ENCODE measurements at places on chromosomes 16 and 17.

DNA sequence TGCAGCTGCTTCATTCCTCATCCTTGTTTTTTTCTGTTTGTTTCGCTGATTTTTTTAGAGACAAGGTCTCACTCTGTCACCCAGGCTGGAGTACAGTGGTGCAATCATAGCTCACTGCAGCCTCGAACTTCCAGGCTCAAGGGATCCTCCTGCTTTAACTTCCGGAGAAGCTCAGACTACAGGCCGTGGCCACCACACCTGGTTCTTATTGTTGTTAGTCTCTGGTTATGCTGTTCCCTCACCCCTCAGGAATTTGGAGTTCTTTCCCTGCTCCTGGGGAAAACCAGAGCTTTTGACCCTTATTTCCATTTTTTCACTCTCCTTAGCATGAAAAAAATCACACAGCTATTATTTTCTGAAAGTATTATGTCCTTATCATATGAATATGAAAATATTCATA lies 1.8 kb downstream of the ODF4 start:
- DNase-seq = peak; percentile 27

GRCh38 chr16:49832177-49832576 lies 23.7 kb downstream of the ZNF423 start:
- no peak for DNase-seq

DNA sequence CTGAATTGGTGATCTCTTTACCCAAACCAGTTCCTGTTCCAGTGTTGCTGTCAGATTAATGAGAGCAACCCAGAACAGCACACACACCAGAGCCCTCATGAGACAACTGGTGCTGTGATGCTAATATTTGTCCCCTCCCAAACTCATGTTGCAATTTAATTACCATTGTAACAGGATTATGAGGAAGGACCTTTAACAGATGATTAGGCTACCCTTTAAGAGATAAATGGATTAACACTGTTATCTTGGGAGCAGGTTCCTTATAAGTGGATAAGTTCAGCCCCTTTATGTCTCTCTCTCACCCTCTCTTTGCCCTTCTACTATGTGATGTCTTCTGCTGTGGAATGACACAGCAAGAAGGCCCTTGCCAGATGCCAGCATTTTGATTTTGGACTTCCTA lies 1.1 kb upstream of the CCDC182 start:
- DNase-seq = no peak

DNA sequence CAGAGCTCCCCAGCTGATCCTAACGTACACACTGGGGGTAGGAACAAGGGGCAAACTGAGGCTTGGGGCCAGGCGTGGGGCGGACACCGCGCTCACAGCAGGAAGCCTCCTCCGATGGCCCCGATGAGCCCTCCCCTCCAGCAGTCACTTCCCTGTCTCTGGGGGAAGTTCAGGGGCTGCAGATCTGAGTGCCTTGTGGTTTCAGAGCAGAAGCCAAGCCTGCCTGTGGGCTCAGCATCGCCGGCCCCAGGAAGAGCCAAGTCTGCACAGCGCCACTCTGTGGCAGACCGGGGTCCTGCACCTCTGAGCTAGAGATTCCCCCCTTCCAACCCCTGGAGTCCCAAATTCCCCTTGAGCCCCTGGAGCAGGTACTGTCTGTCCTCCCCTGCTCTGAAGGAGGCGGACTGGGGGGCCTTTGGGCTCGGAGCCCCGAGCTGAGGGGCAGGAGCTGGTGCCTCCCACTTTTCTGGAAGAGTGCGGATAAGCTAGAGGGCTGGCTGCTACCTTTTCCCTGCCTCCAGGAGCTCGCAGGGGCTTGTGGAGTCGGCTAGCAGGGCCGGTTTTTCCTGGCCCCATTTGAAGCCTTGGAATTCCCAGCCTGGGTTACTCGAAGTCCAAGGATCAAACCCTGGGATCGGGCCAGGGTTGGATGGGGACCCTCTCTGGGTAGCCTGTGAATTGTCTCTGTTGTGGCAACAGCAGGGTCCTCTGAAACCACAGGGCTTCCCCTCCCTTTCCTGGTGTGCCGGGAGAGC lies 2.9 kb downstream of the GSE1 start:
- peak; percentile 86 for DNase-seq

GRCh38 chr17:38454532-38454931 lies 26.3 kb downstream of the ARHGAP23 start:
- DNase-seq = peak; percentile 53

GRCh38 chr17:43917016-43917347 lies 9.6 kb upstream of the MPP2 start:
- no peak for DNase-seq

DNA sequence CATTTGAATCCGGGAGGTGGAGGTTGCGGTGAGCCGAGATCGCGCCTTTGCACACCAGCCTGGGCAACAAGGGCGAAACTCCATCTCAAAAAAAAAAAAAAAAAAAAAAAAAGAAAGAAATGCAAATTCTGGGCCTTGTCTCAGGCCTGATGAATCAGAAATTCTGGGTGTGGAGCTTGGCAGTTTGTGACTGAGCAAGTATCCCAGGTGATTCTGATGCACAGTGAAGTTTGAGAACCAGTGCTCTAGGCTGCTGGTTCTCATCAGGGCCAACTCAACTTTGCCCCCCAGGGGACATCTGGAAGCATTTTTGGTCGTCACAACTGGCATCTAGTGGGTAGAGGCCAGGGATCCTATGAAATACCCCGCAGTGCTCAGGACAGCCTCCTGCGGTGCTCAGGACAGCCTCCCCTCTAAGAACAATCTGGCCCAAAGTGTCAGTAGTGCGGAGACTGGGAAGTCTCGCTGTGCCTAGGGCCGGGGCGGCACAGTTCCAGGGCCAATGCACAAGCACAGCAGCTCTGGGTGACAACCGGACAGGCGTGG lies 55.9 kb downstream of the SDK2 start:
- DNase-seq = no peak

- no peak for DNase-seq
These were observed 25.4 kb upstream of the ARHGAP17 start for GRCh38 chr16:25040543-25040942.

GRCh38 chr17:12256380-12256995 lies 235.8 kb downstream of the MAP2K4 start:
- peak; percentile 83 for DNase-seq

DNA sequence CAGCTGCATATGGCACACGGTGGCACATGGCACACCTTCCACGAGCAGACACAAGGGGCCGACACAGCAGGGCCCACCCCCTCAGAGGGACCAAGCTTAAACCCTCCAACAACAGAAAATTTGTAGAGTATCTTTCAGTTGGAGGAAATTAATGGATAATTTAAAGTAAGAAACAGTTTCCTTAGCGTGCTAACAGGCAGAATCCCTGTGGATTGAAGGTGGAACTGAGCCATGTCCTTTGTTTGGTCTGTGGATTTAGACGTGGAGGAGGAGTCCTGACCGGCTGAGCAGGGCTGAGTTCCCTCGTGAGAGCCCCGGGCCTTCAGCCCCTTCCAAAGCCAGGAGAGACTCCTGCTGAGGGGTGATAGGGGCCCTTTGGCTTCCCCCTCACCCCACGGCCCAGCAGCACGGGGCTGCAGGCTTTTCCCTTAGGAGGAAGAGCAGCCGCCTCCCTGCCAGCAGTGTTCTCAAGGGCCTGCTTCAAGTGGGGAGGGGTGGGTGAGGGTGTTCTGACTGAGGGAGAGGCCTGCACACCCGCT lies 1.4 kb upstream of the CYB561 start:
- DNase-seq = no peak

GRCh38 chr17:47982645-47983390 lies 11.9 kb downstream of the CDK5RAP3 start:
- no peak for DNase-seq

DNA sequence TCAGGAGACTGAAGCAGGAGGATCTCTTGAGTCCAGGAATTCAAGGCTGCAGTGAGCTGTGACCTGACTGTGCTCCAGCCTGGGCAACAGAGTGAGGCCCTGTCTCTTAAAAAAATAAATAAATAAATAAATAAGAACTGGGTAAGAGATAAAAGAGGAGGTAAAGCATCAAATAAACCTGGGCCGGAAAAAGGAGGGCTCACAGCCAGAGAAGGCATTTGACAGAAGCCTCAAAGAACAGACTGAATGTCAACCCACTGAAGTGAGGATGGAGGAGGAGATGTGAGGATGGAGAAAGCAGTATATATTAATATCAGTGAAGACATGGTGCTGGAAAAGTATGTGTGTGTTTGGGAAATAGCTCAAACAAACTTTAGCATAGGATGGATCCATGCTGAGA lies 6.1 kb downstream of the NOG start:
- DNase-seq = no peak

DNA sequence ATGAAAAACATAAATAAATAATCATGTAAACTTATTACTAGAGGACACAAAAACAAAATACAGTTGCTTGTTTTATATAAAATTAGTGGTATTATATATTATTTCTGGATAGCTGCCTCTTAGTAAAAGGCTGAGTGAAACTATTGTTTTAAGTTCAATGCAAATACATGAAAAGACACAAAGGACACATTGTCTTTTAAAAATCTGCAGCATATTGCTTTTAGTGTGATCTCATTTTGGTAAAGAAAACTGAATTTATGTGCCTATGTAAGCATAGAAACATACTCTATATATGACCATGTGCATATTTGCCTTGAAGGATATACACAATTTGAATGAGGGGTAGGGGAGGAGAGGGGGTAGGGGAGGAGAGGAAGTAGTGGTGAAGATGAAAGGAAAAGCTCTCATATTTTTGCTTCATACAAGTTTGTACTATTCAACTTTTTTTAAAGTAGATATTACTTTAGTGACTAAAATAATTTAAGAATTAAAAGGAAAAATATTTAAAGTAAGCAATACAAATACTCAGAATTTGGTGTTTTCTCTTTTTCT lies 5.8 kb downstream of the ABCA10 start:
- no peak for DNase-seq

DNA sequence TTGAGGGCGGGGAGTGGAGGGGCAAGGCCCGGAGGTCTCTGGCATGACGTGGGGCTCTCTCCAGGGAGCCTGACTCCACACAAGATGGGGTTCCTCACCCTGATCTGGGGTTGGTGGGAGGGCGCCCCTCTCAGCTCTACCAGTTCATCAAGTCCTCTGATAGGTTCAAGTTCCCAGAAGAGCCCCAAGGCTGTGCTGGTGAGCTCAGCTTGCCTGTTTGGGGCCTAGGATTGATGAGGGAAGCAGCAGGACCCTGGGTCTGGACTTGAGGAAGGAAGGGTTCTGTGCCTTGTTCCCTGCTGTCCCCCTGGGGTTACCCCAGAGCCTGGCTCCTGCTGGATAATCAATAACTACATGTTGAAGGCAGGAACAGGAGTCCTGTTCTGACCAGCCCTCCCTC lies 3.5 kb downstream of the MGAT5B start:
- DNase-seq = no peak

Measured in choroid plexus epithelial cell (primary cell).